Epithelial cell of prostate (primary cell): ENCODE measurements at places on chromosomes 5 and 9.

DNA sequence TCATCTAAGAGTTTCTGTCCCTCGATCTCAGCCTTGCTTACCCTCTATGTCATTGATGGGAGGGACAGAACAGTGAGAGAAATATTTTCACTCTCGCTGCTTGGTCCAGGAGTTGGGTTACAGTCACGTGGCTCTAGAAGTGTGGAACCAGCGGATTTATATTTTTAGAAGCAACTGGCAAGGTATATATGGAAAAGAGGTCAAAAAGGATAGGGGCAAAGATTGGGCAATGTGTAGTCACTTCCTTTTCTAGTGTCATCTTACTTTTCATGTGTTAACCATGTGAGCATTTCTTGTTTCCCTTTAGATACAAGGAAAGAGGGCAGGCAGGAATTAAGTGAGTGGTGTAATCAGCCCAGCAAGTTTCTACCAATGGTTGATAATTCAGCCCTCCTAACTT is 111.5 kb upstream of the ZNF366 start:
- no peak for DNase-seq

DNA sequence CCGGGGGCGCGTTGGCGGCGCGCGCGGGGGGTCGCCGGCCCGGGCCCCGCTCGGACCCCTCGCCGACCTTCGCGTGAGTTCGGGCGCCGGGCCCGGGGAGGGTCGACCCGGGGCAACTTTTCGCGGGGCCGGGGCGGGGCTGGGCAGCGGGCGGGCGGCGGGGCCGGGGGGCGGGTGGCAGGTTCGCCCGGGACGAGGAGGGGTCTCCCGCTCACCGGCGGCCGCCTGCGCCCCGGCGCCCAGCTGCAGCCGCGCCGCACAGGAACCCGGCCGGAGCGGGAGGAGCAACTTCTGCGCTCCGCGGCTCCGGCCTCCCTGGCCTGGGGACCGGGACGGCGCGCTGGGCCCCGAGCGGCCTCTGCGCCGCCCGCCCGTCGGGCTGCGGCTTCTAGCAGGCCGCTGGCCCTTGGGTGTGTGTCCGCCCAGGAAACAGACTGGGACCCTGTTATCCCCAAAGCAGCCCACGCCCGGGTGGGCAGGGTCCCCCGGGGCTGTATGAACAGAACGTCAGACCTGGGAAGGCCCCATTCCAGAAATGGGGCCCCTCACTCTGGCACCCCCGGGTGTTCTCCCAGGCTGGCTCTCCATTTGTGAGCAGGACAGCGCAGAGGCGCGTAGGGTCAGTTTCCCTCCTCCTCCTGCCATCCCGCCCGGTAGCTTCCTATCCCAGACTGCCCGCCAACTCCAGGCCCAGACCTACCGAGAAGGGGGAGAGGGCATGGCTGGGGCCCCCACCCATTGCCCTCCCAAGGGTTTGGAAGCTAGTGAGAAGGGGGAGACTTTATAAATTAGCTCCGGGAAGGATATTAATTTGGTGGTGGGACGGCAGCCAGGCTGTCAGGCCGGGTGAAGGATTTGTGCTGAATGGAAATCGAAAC is 708 bp downstream of the RXRA start:
- no peak for DNase-seq

DNA sequence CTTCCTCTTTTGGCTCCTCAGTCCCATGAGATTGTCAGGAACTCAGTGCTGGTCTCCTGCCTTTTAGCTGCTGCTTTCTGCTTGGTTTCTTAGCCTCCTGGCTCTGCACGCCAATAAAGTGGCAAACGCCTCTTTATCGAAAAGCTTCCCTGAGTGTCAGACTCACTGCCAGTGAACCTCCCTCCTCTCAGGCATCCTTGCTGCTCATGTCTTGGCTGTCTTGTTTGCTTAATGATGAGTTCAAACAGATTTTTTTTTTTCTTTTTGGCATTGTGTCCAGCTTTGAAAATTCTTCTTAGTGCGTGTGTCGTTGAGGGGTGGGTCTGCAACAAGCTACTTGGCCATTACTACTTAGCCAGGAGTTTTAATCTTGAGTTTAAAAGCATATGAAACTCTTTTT is 14.9 kb downstream of the RASGRF2 start:
- no peak for DNase-seq

GRCh38 chr9:16637911-16638310 is 232.6 kb downstream of the BNC2 start:
- no peak for DNase-seq

GRCh38 chr9:9614607-9615006 is 998.2 kb downstream of the PTPRD start:
- no peak for DNase-seq
